ENCODE measurements at places on chromosomes 2 and 18. TPM values are rescaled to one million over a fixed set of nuclear protein-coding genes. Genes with fewer than 3 reads are reported as not detected.

The ORMDL1 gene
- 208 TPM for total RNA-seq

The MYO5B gene
- not detected for total RNA-seq

The ZNF521 gene
- total RNA-seq, result 1.1 TPM

The SLC4A1AP gene
- total RNA-seq, result 24.7 TPM

The GPBAR1 gene
- 0.80 TPM for total RNA-seq

The BCL11A gene
- total RNA-seq, result 2.1 TPM

The SIX3 gene
- not detected for total RNA-seq

The IL1F10 gene
- not detected for total RNA-seq

The MRPL44 gene
- total RNA-seq, result 26.9 TPM

The IL1RL2 gene
- total RNA-seq, result not detected

The MAIP1 gene
- 20.3 TPM for total RNA-seq

The DOK6 gene
- not detected for total RNA-seq

The TLX2 gene
- total RNA-seq, result not detected

The MERTK gene
- 0.77 TPM for total RNA-seq

The PNPT1 gene
- total RNA-seq, result 17.7 TPM

The INHBB gene
- total RNA-seq, result not detected

The SERPINB3 gene
- not detected for total RNA-seq

The SCN3A gene
- total RNA-seq, result 0.20 TPM

The IL1R2 gene
- total RNA-seq, result not detected

The LDLRAD4 gene
- total RNA-seq, result 62.2 TPM

The CRYGD gene
- total RNA-seq, result not detected

The C2orf92 gene
- total RNA-seq, result 15.0 TPM

The SCRN3 gene
- total RNA-seq, result 22.1 TPM

The SMARCAL1 gene
- 19.9 TPM for total RNA-seq

The TMEM178A gene
- total RNA-seq, result not detected

The NRP2 gene
- 23.7 TPM for total RNA-seq

The NGEF gene
- total RNA-seq, result not detected

The PIEZO2 gene
- not detected for total RNA-seq

The LYPD1 gene
- total RNA-seq, result not detected

The HK2 gene
- 17.7 TPM for total RNA-seq

The SPP2 gene
- not detected for total RNA-seq

The NPHP1 gene
- total RNA-seq, result 0.43 TPM

The TUBB8B gene
- total RNA-seq, result not detected

The DES gene
- not detected for total RNA-seq

The PROM2 gene
- 0.57 TPM for total RNA-seq

The TMEM198 gene
- 0.51 TPM for total RNA-seq

The SERPINB12 gene
- not detected for total RNA-seq

The WDFY1 gene
- total RNA-seq, result 29.9 TPM

The DSG1 gene
- not detected for total RNA-seq

The REG3A gene
- not detected for total RNA-seq

The SERPINB13 gene
- not detected for total RNA-seq

The AGXT gene
- total RNA-seq, result not detected

The ARL4C gene
- total RNA-seq, result 290 TPM

The GORASP2 gene
- 81.3 TPM for total RNA-seq

The DCDC2C gene
- total RNA-seq, result not detected

The RANBP2 gene
- 80.3 TPM for total RNA-seq

The SP100 gene
- total RNA-seq, result 253 TPM

The CFC1 gene
- total RNA-seq, result not detected

The DYNAP gene
- not detected for total RNA-seq

The DSC3 gene
- total RNA-seq, result not detected

The TCF23 gene
- total RNA-seq, result not detected

The FAM210A gene
- 8.3 TPM for total RNA-seq

The PTH2R gene
- total RNA-seq, result not detected
